ENCODE measurements at places on chromosomes 13 and 19.

GRCh38 chr13:92126399-92126798 lies 728.0 kb downstream of the GPC5 start:
- no peak for DNase-seq

DNA sequence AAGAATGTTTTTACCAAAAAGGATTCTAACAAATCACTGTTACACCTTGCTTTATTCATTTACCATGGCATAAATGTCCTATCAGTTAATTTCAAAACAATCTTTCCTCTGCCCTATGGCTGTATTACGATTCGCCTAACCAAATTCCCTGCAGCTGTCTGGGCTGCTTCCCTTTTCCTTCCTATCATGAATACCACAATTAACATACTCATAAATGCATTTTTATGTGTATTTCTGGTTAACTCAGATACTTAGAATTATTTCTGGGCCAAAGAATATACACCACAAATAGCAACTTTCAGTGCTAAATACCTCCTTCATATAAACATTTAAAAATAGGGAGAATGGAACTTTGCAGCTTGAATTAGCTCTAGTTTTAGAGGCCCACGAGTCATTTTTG lies 30.4 kb downstream of the ANKRD10 start:
- DNase-seq = no peak

GRCh38 chr19:3474010-3474409 lies 6.3 kb downstream of the SMIM24 start:
- no peak for DNase-seq

- no peak for DNase-seq
These were observed 25.9 kb downstream of the C2CD4C start for GRCh38 chr19:383040-383439.

- DNase-seq = no peak
These were observed 278.0 kb downstream of the FGF9 start for GRCh38 chr13:21948769-21949474.

DNA sequence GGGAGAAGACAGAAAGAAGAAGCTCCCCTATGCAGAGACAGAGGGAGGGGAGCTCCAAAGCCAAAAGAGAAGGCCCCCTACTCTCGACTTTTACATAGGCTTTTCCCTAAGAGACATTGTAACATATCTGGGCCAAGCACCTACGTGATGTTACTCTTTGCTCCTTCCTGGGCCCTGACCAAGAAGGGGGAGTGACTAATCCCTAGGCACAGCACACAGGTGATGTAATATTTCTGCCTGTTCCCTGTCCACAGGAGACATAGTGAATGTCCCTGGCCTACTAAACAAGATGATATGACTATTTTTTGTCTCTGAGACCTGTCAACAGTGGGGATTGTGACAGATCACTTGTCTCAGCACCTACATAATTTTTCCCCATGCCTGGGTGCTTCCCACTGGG lies 15.9 kb upstream of the ZNF254 start:
- no peak for DNase-seq

DNA sequence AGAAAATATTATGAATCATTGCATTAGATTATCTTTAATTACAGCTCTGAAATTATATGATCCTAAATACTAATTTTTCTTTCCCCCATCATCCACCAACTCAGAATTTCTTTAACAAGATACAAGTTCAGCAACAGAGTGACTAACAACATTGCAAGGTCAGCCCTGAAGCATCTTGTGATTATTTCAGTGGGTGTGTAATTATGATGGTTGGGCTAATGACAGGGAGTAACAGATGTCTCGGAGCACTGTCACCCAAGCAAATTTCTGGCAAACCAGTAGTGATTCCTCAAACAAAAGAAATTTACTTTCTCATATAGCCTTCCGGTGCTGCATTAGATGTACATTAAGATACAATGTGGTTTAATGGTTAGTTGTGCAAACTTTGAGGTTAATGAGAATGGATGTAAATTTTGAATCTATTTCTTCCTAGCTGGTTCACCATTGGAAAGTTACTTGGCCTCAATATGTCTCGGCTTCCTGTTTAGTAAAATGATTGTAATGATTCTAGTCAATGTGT lies 238.9 kb downstream of the ITGBL1 start:
- no peak for DNase-seq

DNA sequence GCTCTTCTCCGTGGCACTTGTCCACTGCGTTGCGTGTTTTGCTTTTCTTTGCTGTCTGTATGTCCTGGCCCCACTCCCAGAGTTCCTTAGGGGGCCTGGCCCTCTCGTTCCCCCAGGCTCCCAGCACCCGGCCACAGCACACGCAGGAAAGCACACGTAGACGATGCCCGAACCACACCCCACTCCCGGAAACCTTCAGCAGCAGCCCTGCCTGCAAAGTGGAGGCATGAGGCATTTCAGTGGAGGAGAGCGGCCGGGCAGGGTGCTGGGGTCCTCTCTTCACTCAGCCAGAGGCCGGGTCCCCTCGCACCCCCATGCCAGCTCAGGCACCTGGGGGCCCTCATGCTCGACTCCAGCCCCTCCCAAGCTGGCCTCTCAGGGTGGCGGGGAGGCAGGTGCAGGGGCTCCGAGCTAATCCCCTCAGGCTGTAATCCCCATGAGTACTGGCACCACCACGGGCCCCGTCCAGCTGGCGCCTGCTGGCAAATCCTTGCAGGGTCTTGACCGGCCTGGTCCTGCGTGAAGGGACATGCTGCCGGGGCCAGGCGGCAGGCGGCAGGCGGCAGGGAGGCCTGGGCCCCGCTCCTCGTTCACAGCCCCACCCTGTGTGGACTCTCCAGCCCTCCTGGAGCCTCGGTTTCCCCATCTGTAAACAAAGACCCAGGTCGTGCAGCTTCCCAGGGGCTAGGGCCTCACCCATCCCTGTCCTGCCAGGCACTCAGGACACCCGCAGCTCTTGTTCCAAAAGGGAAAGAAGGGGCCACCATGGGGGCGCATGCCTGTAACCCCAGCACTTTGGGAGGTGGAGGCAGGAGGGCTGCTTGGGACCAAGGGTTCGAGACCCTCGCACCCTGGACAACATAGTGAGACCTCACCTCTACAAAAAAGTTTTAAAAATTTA lies 7.0 kb downstream of the PIP5K1C start:
- DNase-seq = no peak

DNA sequence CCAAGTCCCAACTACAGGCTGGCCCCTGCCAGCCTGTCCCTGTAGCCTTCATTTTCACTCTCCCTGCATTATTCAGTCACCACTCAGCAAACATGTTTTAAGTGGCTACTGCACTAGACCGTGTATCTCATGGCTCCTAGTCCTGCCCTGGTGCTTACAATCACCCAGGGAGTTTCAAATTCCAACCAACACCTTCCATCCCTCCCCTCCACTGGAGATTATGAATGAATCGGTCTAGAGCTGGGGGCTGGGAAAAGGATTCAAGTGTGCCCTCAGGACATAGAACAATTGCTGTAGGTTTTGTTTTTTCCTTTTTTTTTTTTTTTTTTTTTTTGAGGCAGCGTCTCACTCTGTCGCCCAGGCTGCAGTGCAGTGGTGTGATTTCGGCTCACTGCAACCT lies 15.0 kb upstream of the TNFAIP8L1 start:
- DNase-seq = no peak

GRCh38 chr19:32603961-32604360 lies 23.0 kb downstream of the PDCD5 start:
- no peak for DNase-seq

GRCh38 chr13:53250272-53250875 lies 221.8 kb downstream of the OLFM4 start:
- DNase-seq = no peak

GRCh38 chr13:25943658-25944057 lies 108.2 kb downstream of the SHISA2 start:
- no peak for DNase-seq

DNA sequence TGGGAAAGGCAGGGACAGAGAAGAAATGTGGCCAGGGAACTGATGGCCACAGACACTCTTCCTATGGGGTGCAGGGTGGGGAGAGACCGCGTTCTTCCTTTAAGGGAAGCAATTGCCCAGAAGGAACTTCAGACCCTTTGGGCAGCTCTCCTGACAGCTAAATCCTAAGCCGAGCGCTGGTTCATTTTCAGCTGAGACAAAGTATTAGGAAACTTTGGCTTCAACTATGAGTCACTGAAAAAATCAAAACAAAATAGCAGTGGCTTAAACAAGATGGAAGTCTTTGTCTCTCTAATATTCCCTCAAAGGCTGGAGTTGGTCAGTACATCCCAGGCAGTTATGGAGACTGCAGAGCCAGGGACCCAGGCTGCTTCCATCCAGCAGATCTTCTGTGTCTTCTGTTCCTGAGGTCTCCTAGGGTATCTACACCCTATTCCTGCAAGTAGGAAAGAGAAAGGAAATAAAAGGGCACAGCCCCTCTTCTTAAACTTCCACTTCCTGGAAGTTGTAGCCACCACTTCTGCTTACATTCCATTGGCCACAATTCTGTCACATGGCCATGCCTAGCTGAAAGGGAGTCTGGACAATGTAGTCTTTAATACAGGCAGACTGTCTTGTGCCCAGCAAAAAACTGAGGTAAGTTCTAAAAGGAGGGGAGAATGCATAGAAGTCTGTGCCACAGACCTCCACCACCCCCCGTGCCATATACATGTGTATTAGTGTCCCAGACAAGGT lies 163.5 kb downstream of the KATNAL1 start:
- DNase-seq = no peak

- no peak for DNase-seq
These were observed 29.2 kb upstream of the ARGLU1 start for GRCh38 chr13:106597186-106597585.

Measured in stimulated activated CD4-positive, alpha-beta T cell treated with anti-CD3 and anti-CD28 coated beads, Interleukin-1b, Interleukin-23, amount 100 ng/mL, for 1 hour (primary cell).